ENCODE measurements at places on chromosomes 13 and 19. TPM values are rescaled to one million over a fixed set of nuclear protein-coding genes. Genes with fewer than 3 reads are reported as not detected.

Gene ADGRE2
- total RNA-seq = not detected

Gene ATP8A2
- 3.8 TPM for total RNA-seq

Gene SIGLEC11
- total RNA-seq = not detected

Gene IL11
- total RNA-seq = not detected

Gene CD33
- 0.73 TPM for total RNA-seq

Gene STX10
- 60.2 TPM for total RNA-seq

GRCh38 chr13:34357435-34358232, 539.7 kb downstream of the RFC3 start:
- H3K27me3 ChIP-seq = peaks cover 1% of the 10 kb centered on the region
- no peak for DNase-seq
- H3K27ac ChIP-seq = no peak overlapping the region
- H3K4me3 ChIP-seq = no peak overlapping the region

GRCh38 chr19:18436671-18437490, 1.1 kb downstream of the ISYNA1 start:
- peak overlapping the region; percentile 79 for H3K4me3 ChIP-seq
- no peaks in the 10 kb centered on the region for H3K27me3 ChIP-seq
- H3K27ac ChIP-seq = peak overlapping the region; percentile 75

DNA sequence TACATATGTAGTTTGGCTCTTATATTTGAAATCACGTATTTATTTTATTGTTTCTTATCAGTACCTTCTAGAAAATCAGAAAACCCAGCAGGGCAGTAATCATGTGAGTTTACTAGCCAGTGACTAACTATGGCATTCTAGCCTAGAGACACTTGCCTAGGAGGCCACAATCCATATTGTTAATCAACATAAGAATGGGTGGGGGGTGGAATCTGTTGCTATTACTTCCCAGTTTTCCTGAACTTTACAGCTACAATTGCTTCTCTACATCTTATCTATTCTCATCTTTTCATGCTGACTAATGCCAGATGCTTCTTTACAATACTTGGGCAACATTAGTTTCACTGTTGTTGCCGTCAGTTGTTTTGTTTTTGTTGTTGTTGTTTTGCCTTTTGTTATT, 18.7 kb upstream of the ATXN8OS start:
- H3K4me1 ChIP-seq = no peaks in the 10 kb centered on the region
- no peaks in the 10 kb centered on the region for H3K36me3 ChIP-seq
- no peaks in the 10 kb centered on the region for H3K27me3 ChIP-seq
- no peak for DNase-seq
- H3K27ac ChIP-seq = no peak overlapping the region
- no peak overlapping the region for H3K4me3 ChIP-seq

DNA sequence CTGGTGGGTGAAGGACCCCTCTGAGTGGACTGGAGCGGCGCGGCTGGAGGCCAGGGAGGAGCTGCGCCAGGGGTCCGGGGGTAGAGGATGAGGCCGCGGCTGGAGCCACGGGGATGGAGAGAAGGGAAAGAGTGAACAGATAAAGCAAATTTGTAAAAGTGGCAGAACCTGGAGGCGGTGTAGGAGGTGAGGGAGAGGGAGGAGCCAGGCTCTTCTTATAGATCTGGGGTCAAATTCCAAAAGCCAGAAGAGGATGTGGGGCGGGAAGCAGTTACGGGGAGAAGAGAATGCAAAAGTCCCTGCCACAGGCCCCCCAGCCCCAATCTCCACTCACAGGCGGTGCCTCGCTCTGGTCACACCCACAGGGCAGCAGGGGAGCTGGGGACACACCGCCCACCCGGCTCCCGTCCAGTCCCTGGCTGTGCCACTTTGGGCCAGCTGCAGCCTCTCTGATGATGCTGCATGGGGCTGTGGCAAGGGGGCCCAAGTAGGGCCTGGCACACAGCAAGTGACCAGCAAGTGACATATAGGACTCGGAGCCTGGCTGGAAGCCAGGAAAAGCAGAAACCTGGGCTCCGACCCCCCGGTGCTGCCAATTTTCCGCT, 11.1 kb downstream of the LRRC4B start:
- H3K4me3 ChIP-seq = peak overlapping the region; percentile 82
- H3K27me3 ChIP-seq = peaks cover 75% of the 10 kb centered on the region
- no peak overlapping the region for H3K27ac ChIP-seq
- H3K36me3 ChIP-seq = no peaks in the 10 kb centered on the region

DNA sequence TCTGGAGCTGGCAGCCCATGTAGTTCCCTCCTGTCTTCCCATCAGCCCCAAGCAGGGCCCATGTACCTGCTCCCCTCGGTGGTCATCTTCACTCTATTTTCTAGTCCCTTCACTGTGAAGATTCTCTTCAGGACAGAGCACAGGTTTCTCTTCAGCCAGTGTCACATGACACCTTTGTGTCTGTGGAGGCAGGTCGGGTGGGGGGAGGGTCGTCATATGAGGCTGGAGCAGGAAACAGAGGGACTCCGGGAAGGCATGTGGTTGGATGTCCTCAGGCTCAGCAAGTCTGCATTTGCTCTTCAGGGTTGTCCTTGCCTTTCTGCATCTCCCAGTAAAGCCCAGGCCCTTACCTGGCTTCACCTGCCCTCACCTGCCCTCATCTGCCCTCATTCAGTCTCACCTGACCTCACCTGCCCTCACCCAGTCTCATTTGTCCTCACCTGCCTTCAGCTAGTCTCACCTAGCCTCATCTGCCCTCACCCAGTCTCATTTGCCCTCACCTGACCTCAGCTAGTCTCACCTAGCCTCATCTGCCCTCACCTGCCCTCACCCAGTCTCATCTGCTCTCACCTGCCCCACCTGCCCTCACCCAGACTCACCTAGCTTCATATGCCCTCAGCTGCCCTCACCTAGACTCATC, 120.3 kb downstream of the ZDHHC20 start:
- no peaks in the 10 kb centered on the region for H3K36me3 ChIP-seq
- H3K4me1 ChIP-seq = peaks cover 18% of the 10 kb centered on the region
- no peak overlapping the region for H3K27ac ChIP-seq
- no peak for DNase-seq
- H3K4me3 ChIP-seq = no peak overlapping the region

DNA sequence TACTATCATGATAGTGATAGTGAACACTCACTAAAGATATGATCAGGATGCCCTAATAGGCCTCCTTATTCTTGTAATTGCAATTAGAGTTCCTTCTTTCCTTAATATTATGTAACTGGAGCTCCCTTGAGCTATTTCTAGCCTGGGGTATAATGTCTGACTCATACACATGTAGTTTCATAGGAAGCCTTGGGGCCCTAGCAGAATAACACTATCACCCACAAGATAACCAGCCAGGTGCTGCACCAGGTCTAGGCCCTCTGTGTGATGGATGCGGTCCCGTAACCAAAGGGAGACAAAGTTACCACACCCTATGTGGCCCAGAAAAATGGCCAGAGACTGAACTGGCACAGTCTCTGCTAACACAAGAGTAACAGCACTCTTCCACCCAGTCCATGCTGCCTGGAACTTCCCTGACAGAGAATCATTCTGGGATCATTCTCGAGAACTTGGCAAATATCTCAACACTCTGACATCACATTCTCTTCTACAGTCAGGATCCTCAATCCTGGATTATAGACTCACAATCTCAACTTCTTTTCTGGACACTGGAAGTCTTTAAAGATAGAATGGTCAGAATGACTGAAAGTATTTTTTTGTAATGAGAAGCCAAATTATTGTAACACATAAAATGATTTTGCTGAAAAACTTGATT, 32.6 kb upstream of the IGFL4 start:
- H3K36me3 ChIP-seq = no peaks in the 10 kb centered on the region
- H3K4me1 ChIP-seq = peaks cover 2% of the 10 kb centered on the region
- DNase-seq = no peak
- no peak overlapping the region for H3K27ac ChIP-seq
- H3K27me3 ChIP-seq = peaks cover 76% of the 10 kb centered on the region

DNA sequence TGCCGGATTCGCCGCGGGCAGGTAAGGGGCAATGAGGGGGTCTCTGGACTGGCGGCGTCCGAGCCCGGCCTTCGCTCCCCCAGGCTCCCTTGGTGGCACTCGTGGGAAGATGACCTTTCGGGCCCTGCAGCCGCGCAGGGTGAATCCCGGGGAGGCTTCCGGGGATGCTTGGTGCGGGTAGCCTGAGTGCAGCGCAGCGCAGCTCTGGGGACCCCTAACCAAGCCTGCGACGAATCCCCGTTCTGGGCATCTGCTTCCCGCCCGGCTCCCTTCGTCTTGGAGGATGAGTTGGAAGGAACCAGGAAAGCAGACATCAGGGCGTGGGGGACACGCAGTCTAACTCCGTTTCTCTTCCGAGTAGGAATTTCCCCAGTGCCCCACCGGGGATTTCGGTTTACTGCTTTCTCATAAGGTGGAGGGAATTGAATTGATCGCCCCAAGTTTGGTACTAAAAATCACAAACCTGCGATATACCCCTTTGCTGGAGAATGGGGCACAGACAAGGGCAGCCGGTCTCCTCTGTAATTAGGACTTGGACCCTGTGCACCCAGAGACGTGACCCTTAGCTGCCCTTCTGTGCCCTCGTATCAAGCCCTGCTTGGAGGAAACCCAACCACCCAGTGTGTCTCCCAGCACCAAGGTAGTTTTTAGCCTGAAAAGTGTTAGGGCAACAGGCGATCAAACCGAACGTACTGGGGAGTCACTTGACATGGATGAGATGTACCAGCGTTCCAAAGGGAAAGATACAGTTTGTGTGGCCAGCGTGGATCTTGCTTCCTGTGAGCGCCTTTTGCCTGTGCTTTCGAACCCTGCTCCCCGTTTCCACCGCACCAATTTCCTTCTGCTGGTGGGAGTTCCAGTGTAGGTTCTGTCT, 1.0 kb downstream of the GPC5 start:
- no peak for DNase-seq
- peaks cover 22% of the 10 kb centered on the region for H3K27me3 ChIP-seq
- no peaks in the 10 kb centered on the region for H3K36me3 ChIP-seq
- H3K27ac ChIP-seq = no peak overlapping the region
- peaks cover 15% of the 10 kb centered on the region for H3K4me1 ChIP-seq

GRCh38 chr19:46742926-46743480, 2.9 kb upstream of the FKRP start:
- H3K4me1 ChIP-seq = peaks cover 67% of the 10 kb centered on the region
- no peak for DNase-seq
- no peak overlapping the region for H3K27ac ChIP-seq
- H3K36me3 ChIP-seq = peaks cover 2% of the 10 kb centered on the region

- no peak for DNase-seq
- no peaks in the 10 kb centered on the region for H3K36me3 ChIP-seq
- peak overlapping the region; percentile 5 for H3K4me3 ChIP-seq
- H3K27ac ChIP-seq = peak overlapping the region; percentile 36
- no peaks in the 10 kb centered on the region for H3K27me3 ChIP-seq
- peaks cover 5% of the 10 kb centered on the region for H3K4me1 ChIP-seq
These were observed 10.3 kb upstream of the ZBTB7A start for GRCh38 chr19:4077007-4077374.

- peaks cover 6% of the 10 kb centered on the region for H3K4me1 ChIP-seq
- DNase-seq = no peak
- no peak overlapping the region for H3K4me3 ChIP-seq
These were observed 6.9 kb upstream of the GMIP start for GRCh38 chr19:19650331-19650730.

- peaks cover 36% of the 10 kb centered on the region for H3K36me3 ChIP-seq
- H3K27me3 ChIP-seq = no peaks in the 10 kb centered on the region
- no peak for DNase-seq
These were observed 47.7 kb downstream of the FNDC3A start for GRCh38 chr13:49023431-49023830.

Data from naive thymus-derived CD8-positive, alpha-beta T cell (primary cell).